ENCODE measurements at places on chromosomes 13 and 19.

GRCh38 chr13:49308921-49309408 is 61.2 kb downstream of the CDADC1 start:
- DNase-seq, result no peak

- no peak for DNase-seq
These were observed 22.4 kb upstream of the LSM14A start for GRCh38 chr19:34149873-34150272.

GRCh38 chr19:45789035-45789786 is 3.4 kb downstream of the DMWD start:
- no peak for DNase-seq

GRCh38 chr13:98997738-98998641 is 20.1 kb upstream of the DOCK9 start:
- DNase-seq, result no peak

DNA sequence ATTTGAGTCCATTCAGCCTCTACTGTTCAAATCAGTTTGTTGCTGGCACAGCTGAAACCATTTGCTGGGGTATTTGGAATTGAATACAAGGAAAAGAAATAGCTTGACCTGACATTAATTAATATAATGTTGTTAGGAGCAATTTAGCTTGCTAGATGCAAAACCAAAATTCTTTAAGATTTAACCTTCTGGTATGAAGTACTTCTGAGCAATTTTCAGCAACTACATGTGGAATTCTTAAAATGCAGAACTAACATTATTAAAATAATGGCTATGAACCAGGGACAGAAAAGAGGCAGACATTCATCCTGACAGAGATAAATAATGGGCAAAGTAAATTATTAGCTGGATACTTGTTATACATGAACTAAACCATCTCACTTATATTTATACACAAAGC is 160.0 kb upstream of the MIR17HG start:
- no peak for DNase-seq

DNA sequence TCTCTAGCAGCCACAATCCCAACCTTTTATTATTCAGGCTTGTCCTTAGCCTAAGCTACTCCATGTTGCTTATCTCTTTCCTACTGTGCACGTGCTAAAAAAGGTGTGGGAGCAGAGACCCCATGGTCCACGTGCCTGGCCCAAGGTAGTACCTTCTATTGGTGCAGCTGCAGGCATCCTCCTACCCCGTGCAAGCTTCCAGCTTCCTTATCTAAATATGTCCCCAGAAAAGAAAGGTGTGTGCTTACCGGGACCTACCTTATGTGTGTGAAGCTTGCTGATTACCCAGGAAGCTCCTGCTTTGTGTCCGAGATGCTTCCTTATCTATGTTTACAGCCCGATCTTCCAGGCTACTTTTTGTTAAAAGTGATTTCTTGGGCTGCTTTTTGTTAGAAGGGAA is 2382.4 kb downstream of the PCDH9 start:
- no peak for DNase-seq

GRCh38 chr19:21593934-21594820 is 88.8 kb downstream of the ZNF429 start:
- peak; percentile 52 for DNase-seq

DNA sequence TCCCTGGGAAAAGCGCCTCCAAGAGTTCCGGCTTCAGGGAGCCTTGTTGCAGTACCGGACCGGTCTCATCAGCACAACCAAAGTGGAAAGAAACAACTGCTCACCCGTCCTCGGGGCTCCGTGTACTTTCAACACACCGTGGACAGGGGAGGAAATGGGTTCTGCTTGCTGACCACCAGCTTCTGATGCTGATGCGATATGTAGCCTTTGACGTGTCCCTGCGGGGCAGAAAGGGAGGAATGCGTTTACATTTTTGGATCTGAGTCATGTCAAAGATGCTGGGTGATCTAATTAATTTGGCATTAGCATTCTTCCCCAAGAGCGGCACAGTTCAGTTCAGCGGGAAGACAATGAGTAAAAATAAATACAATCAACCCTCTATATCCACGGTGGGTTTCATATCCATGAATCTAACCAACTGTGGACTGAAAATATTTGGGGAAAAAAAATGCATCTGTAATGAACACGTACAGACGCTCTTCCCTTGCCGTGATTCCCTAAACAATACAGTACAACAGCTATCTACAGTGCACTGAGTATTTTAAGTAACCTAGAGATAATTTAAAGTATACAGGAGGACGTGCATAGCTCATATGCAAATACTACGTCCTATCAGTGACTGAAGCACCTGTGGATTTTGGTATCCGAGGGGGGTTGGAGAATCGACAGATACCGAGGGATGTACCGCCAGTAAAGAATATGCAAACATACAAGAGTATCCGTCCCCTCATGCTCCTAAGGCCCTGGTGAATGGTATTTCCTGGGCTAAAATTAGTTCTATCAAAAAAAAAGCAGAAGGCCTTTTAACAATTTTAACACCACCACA is 19.8 kb downstream of the PROZ start:
- DNase-seq, result no peak

Measured in CD4-positive, alpha-beta T cell treated with Interferon gamma for 1 hour (primary cell).